ENCODE measurements at places on chromosomes 7 and 10. TPM values are rescaled to one million over a fixed set of nuclear protein-coding genes. Genes with fewer than 3 reads are reported as not detected.

PIK3AP1 gene
- polyA plus RNA-seq, result 5.5 TPM

SFTPA1 gene
- not detected for polyA plus RNA-seq

SPOCK2 gene
- 189 TPM for polyA plus RNA-seq

GDF2 gene
- not detected for polyA plus RNA-seq

VWDE gene
- 7.0 TPM for polyA plus RNA-seq

ITIH2 gene
- polyA plus RNA-seq, result 0.49 TPM

CTTNBP2 gene
- 25.7 TPM for polyA plus RNA-seq

TET1 gene
- 10.1 TPM for polyA plus RNA-seq

ADAP1 gene
- 22.3 TPM for polyA plus RNA-seq

GPR37 gene
- 1.2 TPM for polyA plus RNA-seq

PDE6C gene
- 2.8 TPM for polyA plus RNA-seq

ASZ1 gene
- polyA plus RNA-seq, result 0.06 TPM

MYL10 gene
- polyA plus RNA-seq, result 0.36 TPM

CNTNAP2 gene
- 27.6 TPM for polyA plus RNA-seq

CDNF gene
- polyA plus RNA-seq, result 3.2 TPM

CLDN4 gene
- polyA plus RNA-seq, result 98.4 TPM

PAPOLB gene
- 0.13 TPM for polyA plus RNA-seq

NDUFB8 gene
- polyA plus RNA-seq, result 161 TPM

LEP gene
- 0.37 TPM for polyA plus RNA-seq

SUN3 gene
- not detected for polyA plus RNA-seq

C10orf67 gene
- polyA plus RNA-seq, result 1.7 TPM

TMEM270 gene
- polyA plus RNA-seq, result not detected

WDR86 gene
- 54.1 TPM for polyA plus RNA-seq

NPC1L1 gene
- polyA plus RNA-seq, result 2.3 TPM

GARIN1A gene
- 0.83 TPM for polyA plus RNA-seq

TSPAN12 gene
- polyA plus RNA-seq, result 152 TPM

CYP2E1 gene
- 2.3 TPM for polyA plus RNA-seq

PCBD1 gene
- polyA plus RNA-seq, result 101 TPM

All from left renal cortex interstitium (tissue), 4 donors.